ENCODE measurements at places on chromosomes 16 and 17.

DNA sequence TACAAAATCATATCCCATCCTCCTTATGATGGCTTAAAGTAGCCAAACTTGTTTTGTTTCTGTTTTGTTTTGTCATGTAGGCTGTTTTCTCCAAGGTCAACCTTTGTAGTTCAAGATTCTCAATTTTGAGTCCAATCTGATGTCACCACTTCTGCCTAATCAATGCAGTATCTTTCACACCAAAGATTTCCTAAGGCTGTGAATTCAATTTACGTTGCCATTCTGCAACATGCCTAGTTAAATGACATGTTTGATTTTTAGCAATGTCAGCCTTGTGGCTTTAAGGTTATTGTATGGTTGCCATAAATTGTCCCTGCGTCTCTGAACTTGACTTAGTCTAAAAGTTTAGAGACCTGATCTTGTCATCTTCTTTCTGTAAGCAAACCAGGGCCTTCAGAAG, 20.4 kb downstream of the ZNF213 start:
- DNase-seq, result no peak

DNA sequence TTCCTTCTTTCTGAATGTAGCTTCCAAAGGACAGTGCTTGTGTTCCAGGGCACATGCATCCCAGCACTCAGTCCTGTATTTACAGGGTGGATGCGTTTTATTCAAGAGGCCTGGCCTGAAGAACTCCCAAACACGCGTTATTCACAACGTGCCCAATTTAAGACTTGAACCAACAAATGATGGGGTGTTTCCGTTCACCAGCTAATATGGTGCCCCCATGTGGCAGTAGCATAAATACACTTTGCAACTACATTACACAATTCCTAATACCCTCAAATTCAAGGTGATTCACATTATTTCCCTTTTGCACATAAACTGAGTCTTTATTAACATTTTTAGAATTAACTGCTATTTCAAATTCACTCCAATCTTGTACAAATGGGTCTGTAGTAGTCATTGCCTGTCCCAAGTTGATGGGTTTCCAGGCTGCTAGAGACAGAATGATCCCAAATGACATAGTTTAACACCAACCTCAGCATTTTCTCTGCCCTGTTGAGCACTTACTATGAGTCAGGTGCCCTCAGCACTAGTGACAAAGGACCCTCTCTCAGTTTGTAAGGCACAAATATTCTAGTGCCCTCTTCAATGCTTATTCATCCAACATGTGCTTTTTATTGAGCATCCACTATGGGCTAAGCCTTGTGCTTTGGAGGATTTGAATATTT, 26.9 kb downstream of the HSD17B2 start:
- no peak for DNase-seq

- DNase-seq, result no peak
These were observed 19.0 kb downstream of the IGF2BP1 start for GRCh38 chr17:49015924-49016774.

DNA sequence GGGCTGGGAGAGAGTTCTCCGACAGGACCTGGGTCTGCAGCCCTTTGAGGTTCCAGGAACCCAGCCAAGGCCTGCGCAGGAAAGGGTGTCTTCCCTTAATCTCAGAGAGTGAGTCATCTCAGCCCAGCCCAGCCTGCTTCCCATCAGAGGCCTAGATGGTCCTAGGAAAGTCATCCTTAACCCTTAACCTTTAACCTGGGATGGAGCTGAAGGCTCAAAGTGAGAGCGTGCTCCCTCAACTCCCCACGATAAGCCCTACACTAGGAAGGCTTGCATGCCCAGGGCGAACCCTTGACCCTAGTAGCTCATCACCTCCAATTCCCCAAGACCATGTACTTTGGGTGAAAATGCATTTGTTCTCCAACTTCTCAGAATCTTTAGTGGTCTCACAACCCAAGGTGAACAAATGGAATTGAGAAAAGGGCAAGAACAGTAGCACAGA, 4.8 kb upstream of the ATXN7L3 start:
- no peak for DNase-seq

- DNase-seq, result no peak
These were observed 20.1 kb downstream of the WFDC1 start for GRCh38 chr16:84314814-84315213.

DNA sequence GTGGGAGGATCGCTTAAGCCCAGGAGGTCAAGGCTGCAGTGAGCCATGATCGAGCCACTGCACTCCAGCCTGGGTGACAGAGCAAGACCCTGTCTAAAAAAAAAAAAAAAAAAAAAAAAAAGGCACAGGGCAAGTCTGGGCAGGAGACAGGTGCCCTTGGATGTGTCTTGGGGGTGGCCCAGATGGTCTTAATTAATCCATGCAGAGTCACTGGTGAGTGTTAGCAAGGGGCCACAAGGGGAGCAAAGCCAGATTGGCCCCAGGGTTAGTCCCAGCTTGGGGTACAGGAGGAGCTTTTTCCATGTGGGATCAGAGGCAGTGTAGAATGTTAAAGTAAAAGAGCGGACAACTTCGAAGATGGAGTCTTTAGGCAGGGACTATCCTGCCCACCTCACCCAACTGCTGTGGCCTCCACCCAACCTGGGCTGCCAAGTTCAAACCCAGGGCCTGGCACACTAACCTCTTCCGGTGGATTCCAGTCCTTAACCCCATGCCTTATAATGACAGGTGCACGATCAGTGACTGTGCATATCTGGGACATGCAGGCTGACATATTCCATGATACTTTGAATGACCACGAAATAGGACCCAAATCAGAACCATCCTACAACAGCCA, 32.2 kb upstream of the MFSD6L start:
- no peak for DNase-seq

DNA sequence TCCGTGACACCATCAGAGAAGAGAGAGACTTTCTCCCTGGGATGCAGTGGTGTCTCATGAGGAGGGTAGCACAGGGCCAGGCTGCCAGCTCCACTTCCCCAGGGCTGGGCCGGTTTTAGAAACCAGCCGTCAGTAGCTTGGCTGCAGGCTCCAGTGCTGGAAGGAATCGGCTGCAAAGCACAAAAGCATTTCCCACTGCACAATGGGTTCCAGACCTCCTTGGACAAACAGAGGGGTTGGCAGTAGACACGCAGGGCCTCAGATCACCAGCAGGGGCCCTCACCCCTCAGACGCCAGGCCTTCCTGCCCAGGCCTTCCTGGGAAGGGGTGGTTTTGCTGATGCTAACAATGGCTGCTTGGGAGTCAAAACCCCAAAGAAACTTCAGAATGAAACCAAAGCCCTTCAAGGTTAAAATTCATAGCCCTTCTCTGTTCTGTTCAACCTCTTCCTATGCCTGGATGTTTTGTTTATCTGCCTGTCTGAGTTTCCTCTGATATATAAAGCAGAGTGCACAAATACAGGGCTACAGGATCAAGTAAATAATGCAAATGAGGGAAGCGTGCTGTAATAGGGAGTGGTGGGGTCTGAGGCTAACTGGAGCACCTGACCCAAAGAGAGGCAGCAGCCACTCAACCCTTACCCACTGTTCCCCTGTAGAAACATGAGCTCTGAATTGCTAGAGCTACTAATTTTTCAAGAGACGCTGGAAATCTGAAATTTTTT, 26.2 kb downstream of the TEKT5 start:
- DNase-seq, result no peak

- peak; percentile 36 for DNase-seq
These were observed 17.5 kb downstream of the COG7 start for GRCh38 chr16:23435500-23435899.

DNA sequence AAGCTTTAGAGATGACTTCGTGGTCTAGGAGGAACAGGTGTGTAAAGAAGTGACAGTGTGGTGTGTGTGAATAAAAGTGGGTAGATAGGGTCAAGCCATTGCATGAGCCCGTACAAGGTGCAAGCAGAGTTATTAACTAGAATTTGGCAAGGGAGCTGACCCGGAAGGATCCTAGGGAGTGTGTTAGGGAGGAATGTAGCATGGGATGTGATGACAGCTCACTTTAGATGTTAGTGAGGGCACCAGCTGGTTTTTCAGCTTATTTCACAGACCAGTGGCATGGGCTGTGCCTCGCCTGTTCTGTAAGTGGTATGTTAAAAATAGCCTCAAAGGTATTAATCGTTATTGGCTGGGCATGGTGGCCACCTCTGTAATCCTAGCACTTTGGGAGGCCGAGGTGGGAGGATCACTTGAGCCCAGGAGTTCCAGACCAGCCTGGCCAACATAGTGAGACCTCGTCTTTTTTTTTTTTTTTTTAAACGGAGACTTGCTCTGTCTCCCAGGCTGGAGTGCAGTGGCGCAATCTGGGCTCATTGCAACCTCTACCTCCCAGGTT, 8.3 kb downstream of the ANKRD40CL start:
- DNase-seq, result no peak

DNA sequence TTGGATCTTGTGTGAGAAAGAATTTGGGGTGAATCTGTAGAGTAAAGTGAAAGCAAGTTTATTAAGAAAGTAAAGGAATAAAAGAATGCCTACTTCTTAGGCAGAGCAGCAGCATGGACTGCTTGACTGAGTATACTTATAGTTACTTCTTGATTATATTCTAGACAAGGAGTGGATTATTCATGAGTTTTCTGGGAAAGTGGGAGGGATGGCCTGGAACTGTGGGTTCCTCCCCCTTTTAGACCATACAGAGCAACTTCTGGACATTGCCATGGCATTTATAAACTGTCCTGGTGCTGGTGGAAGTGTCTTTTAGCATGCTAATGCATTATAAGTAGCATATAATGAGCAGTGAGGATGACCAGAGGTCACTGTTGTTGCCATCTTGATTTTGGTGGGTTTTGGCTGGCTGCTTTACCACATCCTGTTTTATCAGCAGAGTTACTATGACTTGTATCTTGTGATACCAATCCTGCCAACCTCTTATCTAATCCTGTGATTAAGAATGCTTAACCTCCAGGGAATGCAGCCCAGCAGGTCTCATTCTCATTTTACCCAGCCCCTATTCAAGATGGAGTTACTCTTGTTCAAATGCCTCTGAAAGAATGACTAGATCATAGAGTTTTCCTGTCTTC, 58.7 kb downstream of the HSD17B2 start:
- no peak for DNase-seq

Data from activated T-helper 9 cell treated with anti-CD3 and anti-CD28 coated beads, Interleukin-2, amount 50 U/mL, for 16 hours (primary cell).